Spleen (tissue), 13 donors: ENCODE measurements at places on chromosomes 2 and 18. TPM values are rescaled to one million over a fixed set of nuclear protein-coding genes. Genes with fewer than 3 reads are reported as not detected.

Gene CHST9
- 11.3 TPM for total RNA-seq

Gene CCL20
- total RNA-seq, result not detected

Gene DNER
- 0.39 TPM for total RNA-seq

Gene INHA
- total RNA-seq, result not detected

- DNase-seq, result no peak
Measured at GRCh38 chr2:113791697-113792590, 35.5 kb upstream of the SLC35F5 start.

DNA sequence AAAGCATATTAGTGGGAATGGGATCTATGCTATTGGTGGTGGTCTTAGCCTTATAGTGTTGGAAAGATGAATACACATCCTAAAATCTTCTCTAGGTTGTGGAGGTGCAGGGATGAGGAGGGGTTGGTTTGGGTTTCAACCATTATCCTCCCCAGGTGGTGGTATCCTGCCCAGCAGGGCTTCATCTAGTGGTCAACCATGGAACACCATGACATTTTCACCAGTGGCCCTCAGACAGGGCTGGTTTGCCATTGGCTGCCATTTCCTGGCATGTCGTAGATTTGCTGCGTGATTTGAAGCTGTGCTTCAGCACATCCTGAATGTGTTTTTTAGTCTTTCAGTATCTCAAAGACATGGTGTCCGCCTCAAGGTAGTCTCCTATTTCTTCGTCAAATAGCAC is 391.2 kb upstream of the HNRNPA3 start:
- DNase-seq, result no peak

GRCh38 chr2:241201445-241202267 is 13.2 kb downstream of the ANO7 start:
- no peak for DNase-seq
